B cell (primary cell): ENCODE measurements at places on chromosomes 3 and 15.

GRCh38 chr3:38349684-38350359, 3.2 kb downstream of the XYLB start:
- no peak for DNase-seq

- no peak for DNase-seq
Observed at GRCh38 chr3:67648701-67649100, 5.7 kb downstream of the SUCLG2 start.

DNA sequence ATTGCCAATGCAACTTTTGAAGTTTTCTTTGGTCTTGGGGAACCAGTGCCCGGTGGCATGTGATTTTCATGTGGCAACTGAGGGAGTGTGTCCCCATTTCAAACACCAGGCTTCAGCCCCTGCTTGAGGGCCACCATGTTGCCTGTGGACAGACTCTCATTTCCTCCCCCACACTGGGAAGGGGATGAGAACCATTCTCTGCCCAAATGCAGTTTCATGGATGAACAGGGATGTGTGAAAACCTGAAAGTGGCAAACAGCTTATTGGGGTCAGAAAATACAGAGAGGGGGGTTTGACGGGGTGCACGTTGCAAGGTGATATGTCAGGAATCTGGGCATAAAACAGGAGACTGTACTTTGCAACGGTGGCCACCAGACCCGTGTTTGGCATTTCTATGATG, 6.3 kb downstream of the FAM107A start:
- no peak for DNase-seq

DNA sequence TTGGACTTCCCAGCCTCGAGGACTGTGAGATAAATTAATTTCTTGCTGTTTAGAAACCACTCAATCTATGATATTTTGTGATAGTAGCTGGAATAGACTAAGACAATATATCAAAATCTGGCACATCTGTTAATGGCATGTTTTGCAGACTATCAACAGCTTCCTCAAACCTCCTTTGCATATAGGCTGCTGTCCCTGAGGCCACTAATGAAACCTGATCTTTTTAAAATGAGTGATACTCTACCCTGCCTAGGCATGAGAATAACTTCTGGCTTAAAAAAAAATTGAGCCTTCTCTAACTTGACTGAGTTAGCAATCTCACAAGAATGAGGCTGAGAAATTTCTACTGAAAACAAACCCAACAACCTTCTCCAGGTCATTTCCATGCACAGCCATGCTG, 176.0 kb upstream of the CRBN start:
- no peak for DNase-seq

DNA sequence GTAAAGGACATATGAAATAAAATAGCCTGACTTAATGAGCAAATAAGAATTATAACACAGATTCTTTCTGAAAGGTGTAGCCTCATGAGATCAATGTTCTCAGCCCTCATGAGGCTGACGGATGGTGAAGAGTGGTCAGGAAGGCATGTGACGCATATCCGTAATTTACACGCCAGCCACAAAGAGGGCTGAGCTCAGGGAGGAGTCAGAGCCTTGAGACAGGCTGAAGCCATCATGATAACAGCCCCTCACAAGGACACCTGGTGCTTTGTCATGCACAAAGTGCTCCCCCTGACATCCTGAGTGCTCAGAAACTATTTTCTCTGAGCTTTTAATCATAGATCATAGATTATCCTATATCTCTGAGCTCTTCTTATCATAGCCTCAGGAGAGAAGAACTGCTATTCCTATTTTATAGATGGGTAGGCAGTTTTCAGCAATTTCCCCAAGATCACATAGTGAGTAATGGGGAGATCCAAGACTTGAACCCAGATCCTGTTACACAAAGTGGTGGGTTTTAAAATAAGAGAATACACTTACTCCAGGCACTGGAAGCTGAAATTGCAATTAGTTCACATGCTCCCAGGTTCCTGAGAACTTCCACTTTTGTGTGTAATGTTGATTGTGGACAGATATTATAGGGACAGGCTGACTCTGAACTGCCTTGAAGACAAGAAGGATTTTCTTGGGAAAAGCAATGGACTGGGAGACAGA, 267.1 kb downstream of the RPLP1 start:
- peak; percentile 81 for DNase-seq

DNA sequence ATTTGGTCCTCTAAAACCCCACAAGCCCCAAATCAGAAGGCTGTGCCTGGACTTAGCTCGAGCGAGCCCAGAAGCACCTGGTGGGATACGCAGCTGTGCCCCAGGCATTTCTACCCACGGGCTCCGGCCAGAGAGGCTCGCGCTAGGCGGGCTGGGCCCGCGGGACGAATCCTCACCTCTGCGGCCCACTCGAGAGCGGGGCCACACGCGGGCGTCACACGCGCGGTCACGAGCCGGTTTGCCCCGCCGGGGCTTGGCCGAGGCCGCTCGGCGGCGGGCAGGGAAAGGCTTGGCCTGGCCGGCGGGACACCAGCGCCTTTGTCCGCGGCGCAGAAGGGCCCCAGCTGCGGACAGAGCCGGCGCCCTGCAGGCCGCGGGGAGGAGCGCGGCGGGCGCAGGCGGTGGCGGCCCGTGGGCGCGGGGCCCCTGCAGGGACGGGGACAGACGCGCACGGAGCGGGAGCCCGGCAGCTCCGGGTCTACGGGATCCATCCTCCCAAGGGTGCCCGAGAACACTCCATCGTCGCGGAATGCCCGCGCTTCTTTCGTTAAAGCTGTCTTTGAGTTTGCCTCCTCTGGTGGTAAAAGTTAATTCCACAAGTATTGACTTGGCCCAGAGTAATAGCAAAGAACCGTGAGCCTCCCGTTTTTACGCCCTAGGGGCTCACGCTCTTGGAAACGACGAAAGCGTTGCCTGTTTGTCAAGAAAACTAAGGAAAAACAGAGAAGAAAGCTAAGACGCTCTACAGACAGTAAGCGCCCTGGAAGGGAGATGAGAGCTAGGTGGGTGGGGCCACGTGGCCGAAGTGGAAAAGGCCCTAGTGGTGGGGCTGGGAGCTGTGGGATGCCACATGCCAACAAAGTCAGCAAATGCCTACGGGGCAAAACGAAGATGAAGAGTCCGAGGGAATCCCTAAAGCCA, 26.4 kb downstream of the TYRO3 start:
- DNase-seq = peak; percentile 59

DNA sequence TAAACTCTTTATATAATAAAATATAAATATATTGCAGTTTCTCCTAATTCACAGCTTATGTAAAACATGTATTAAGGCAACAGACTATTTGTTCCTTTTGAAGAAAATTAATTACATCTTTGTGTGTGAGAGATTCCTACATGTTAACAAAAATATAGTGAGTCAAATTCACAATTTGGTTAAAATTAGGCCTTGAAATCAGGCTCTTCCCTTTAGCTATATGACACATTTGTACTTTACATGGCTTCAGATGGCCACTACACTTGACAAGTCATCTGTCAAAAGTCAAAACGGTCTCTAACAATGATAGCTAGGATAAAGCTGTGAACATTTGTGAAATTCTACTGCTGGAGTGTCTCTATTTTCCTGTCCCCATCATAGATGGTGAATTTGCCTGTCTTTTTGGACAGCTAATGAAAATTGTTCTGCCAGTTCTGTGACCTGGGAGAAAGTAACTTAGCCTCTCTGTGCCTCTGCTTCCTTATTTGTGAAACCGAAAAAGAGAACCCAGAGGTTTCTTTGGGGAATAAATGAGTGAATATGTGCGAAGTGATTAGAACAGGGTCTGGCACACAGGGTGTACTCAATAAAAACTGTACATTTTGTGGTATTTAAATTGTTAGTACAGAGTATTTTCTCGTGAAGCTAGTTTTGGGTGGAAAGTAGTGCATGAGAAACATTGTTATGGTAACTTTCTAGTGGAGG, 23.6 kb downstream of the TM4SF4 start:
- no peak for DNase-seq

GRCh38 chr3:116579840-116580239, 129.7 kb upstream of the TUSC7 start:
- DNase-seq = no peak

GRCh38 chr3:107512108-107512507, 10.7 kb upstream of the BBX start:
- DNase-seq = no peak

GRCh38 chr3:51931756-51932155, 9.9 kb downstream of the RRP9 start:
- DNase-seq = no peak

DNA sequence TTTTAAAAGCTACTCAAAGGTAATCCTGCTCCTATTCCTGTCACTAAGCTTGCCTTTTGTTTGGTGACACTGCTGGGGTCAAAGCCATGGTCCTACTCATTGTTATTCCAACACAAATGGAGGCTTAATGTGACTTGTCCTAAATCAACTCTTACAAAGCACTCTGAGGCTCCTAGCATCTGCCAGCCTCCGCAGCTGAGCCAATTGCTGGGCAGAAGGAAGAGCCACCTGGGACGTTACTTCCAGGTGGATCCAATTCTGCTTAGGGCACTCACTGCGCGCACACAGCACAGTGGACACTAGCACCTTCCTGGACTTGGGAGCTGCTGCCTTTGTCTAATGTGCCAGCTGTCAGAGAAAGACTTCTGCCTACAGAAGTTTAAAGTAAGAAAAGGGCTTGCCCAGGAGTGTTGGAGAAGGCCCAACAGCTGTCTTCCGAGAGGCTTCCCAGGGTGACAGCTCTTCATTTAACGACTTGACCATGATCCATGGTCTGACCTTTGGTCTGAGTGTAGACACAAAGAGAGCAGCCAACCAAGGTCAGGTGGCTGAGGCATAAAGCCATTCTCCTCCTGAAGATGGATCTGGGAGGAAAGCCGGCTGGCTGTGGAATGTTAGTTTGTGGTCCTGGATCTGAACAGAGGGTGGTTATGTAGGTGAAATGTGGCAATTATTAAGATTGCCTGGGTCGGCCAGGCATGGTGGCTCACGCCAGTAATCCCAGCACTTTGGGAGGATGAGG, 102.2 kb downstream of the AQP9 start:
- DNase-seq = no peak

- DNase-seq = no peak
Observed at GRCh38 chr3:59872128-59872527, 822.3 kb upstream of the CFAP20DC start.

DNA sequence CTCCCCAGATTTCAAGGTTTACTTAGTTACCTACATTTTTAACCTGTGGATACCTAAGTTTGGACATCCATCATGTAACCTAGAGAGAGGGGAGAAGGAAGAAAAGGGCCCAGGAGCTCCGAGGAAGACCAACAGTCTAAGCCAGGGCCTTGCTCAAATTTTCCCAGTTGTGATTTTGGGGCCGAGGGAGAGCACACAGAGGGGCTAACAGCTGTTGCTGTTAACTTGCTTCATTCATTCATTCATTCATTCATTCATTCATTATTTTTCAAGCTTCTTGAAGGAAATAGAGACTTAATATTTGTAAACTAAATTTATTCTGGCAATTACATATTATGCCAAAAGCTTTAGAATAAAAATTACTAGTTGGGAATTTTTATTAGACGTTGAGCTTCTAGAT, 22.9 kb downstream of the SYNM start:
- DNase-seq = no peak
